ENCODE measurements at places on chromosomes 6 and 20. TPM values are rescaled to one million over a fixed set of nuclear protein-coding genes. Genes with fewer than 3 reads are reported as not detected.

- no peak for DNase-seq
Observed at GRCh38 chr6:87925373-87926060, 122.1 kb upstream of the SPACA1 start.

- no peak for DNase-seq
Observed at GRCh38 chr6:106446287-106446885, 85.9 kb downstream of the CRYBG1 start.

DNA sequence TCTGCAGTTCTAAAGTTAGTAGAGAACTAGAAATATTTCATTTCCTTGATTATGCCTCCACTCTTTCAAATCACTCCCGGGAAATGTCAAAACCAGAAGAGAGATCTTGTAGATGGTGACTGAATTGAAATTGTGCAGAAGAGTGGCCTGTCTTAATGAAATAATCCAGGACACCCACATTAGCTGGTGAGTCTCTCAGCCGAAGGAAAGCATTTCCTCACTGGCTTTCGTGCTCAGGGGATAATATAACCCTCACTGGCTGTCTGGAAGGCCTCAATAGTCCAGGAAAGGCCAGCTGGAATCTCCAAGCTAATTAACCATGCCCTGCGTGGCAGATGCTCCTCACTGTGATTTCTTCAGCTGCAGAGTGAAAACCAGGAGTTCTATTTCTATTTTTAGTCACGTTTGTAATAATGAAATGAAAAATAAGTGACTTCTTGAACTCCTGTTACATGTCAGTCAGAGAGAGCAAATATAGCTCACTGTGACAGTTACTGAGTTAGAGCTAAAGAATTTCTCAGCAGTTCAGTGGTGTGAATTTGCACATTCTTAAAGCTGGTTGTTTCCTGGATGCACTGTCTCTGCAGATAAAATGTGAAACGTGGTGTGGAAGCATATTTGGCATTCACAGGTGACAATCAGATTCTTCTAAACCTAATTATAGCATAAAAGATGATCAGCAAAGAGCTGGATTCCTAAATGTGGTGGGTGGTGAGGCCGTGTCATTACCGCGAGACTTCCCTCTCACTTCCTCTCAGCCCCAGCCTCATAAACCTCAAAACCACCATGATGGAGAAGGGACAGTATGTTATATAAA, 211.7 kb downstream of the LMBRD1 start:
- no peak for DNase-seq

DNA sequence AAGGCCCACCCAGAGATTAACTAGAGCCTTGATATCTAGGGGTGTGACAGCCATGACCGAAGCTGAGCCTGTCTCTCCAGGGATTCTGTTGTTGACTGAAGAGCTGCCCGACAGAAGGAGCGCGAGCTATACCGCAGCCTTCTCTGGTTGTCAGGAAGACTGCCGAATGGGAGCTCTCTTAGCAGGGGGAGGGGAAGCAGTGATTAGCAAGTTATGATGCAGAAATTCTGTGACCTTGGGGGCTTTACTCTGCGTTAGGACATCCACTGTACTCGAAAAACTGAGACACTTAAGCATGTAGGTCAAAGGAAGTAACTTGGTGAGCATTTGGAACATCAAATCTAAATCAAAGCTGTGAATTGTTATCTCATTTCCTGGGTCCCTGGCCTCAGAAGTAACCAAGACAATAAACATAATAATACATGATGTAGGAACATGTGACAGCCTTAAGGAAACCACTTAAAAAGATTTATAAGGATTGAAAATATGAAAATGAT, 84.7 kb downstream of the MAP3K4 start:
- no peak for DNase-seq

The HTR1E gene
- not detected for total RNA-seq

The PHF20 gene
- 35.8 TPM for total RNA-seq

The DEFB124 gene
- total RNA-seq = not detected

The SLC9A8 gene
- 14.3 TPM for total RNA-seq

The OOEP gene
- not detected for total RNA-seq

Data from thoracic aorta (tissue), 2 donors.